ENCODE measurements at places on chromosomes 12 and 14.

- no peak for DNase-seq
These were observed 434.3 kb upstream of the TBX3 start for GRCh38 chr12:115118177-115118724.

DNA sequence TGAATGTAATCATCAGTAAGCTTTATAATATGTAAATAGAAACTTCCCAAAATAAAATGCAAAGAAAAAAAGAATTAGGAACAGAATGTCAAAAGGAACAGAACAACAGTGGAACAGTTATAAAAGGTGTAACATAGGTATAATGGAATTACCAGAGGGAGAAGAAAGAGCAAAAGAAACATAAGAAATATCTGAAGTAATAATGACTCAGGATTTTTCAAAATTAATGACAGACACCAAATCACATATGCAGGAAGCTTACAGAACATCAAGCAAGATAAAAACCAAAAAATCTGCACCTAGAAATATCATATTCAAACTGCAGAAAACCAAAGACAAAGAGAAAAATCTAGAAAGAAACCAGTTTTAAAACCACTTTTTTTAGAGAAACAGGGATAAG, 36.1 kb downstream of the TMEM116 start:
- DNase-seq: no peak

GRCh38 chr12:14272956-14273912, 92.2 kb upstream of the ATF7IP start:
- DNase-seq: no peak

GRCh38 chr14:100883789-100884101, 19.8 kb downstream of the RTL1 start:
- peak; percentile 33 for DNase-seq

DNA sequence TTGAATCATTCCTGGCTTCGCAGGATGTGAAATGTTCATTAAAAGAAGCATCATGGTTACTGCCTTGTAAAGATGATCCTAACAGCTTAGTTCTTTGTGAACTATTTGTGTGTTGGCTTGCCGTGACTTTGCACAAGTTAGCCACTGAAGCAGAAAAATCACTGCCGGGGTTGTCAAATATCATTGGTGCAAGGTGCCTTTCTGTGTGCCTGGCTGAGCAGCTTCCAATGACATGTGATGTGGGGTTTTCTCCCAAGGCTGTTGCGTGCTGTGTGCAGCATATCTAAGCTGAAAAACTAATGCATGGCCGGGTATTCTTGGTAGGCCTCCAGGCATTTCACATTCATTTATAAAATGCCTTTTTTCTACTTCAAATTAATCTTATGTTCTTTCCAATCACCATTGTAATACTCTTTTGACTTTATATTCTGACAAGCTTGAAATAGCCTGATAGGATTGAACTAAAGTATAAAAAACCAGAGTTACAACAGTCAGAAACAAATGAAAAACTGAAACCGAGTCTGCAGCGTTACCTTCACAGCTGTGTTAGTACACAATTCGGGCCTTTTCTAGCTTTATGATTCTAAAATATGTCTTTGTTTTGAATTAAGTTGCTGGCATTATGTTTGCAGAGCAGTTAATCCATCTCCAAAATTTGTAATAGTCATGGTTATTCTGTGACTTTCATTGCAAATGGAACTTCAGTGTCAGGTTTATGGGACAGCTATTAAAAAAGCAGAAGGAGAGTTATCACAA, 222.1 kb downstream of the SYT1 start:
- DNase-seq: no peak

- DNase-seq: no peak
These were observed 19.3 kb upstream of the TCL1A start for GRCh38 chr14:95733212-95733611.

Data from tibial artery (tissue), 4 donors.